Cerebellar nuclear complex (tissue), 1 donor: ENCODE measurements at places on chromosomes 7 and 10.

DNA sequence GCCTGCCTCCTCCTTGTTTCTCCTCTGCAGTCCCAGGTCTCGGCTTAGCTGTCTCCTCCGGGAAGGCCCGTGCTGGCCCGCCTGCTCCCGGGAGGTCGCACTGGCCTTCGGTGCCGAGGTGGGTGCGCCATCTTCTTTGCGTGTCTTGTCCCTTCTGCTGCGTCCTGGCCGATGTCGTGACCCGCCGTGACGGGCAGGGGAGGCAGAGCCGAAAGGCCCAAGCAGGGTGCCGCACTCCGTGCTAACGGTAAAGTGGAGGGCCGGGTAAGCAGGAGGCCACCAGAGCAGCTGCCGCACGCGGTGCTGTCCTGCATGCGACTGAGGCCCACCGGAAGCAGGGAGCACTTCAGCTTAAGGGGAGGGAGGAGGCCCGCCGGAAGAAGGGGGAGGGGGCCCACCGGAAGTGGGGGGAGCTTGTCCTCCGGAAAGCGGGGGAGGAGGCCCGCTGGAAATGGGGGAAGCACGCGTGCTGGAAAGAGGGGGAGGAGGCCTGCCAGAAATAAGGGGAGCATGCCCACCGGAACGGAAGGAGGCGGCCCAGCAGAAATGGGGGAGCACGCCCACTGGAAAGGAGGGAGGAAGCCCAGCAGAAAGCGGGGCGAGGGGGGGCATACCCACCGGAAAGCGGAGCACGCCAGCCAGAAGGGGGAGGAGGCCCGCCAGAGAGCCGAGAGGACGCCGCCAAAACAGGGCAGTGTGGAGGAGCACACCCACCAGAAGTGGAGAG, 71.4 kb downstream of the PROSER2 start:
- no peak for DNase-seq

DNA sequence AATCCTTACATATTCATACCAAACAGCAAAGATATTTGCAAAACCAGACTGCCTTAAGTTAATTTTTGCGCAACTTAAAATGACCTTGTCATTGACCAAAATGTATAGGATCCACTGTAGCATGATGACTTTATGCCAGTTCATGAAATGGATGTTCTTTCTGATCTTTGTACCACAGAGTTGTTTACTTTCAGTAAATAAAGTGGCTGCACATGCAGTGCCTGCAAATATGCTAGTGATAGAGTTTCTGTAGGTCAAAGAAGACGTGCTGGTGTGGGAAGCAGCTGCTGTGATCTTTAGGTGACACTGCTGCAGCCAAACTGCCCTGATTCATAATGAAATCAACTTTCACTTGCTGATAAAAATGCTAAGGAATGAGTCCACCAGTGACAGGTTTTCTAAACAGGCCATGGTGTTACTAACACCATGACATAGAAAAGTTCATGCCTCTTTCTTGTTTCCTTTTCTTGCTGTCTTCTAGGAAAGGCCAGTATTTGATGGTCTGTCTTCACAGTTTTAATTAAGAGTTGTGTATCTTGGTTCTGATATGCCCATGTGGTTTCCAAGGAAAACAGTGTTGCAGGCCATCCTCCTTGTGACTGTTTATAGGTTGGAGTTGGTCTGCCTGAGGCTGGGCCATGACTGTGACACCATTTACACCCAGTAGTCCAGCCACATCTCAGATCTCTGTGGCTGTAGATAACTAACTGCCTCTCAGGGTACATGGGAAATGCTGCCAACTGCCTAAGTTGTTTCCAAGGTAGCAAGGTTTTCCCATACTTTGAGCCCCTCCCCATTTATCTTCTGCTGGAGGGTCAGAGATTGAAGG, 62.5 kb downstream of the INSYN2A start:
- DNase-seq: no peak

DNA sequence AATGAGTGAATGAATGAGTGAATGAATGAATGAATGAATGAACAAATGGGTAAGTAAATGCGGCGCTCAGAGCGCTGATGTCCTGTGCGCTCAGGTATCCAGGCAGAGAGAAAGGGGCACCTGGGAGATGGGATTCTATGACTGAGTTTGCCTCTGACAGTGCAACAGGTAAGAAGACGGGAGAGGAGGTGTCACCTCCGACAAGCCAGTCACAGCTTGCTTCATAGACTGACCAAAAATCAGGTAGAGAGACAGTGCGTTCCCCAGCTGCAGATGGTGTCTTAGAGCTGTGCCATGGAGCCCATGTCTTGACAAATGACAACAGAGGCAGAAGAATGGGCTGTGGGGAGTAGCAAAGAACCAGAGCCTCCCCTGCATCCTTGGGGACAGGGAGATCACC, 327.3 kb downstream of the FGFR2 start:
- DNase-seq: no peak

- no peak for DNase-seq
Measured at GRCh38 chr10:32350811-32351350, 3.9 kb upstream of the EPC1 start.

DNA sequence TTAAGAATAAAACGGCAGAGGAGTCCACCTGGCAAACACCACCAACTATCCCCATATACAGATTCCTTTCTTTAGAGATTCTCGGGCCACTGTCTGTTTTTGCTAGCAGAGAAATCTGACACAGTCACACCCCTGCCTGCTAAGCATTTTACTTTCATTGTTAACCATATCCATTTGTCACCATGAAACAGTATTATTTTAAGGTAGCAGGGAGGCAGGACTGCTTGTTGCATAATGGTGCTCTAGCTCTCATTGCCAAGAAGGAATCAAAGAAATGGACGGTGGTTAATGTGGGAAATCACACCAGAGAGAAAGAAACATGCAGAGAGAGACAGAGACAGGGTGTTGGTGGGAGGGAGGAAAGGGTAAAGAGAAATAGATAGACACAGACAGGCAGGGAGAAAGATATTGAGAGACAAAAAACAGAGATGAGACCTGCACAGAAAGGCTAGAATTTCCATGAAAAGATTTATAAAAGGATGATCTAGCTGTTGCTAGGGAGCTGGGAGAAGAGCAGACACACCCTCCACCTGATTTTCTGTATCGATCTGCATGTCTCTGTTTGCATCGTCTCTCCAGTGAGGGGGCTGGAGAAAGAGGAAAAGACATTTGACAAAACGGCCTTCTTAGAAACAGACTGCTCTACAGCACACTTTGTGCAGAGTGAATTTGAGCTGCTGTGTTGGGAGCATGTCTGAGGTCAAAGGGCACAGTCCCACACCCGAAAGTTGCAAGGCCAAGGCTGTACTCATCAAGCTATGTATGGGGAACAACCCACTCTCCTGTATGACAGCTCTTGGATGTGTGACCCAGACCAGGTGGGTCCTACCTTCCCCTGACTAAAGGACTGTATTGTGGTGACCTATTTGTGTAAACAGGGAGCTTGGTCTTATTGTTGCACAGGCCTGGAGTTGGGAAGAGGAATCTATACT, 303.1 kb downstream of the FZD1 start:
- DNase-seq: peak; percentile 39

DNA sequence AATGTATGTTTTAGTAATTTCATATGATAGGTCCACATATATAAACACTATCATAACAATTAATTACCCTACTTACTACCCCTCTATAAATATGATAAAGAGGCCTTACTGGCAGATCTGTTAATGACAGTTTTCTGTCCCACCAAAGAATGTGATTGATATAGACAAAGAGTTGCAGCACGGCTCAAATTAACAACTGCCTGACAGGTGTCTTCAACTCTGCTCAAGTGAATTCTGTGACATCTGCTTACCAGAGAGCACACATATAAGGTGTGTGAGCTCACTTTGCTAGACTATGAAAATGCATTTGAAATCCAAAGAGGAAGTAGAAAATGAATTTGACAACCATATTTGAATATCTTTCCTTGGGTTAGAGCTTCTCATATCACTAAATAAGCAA, 36.6 kb downstream of the CACNA2D1 start:
- no peak for DNase-seq

DNA sequence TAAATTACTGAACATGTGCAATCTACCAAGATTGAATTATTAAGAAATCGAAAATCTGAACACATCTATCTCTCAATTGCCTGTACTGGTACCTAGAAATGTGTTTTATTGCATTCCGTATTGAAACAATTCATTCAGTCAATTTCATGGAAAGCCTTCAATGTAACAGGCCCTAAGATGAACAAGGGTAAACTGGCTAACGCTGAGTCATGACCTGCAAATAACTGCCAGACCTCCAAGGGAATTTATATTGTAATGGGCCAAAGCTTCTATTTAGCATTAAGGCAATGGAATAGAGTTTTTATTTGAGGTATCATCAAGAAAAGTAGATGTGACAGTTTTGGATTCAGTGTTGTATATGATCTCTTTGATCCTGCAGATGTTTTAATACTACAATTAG, 49.9 kb upstream of the CD36 start:
- no peak for DNase-seq

DNA sequence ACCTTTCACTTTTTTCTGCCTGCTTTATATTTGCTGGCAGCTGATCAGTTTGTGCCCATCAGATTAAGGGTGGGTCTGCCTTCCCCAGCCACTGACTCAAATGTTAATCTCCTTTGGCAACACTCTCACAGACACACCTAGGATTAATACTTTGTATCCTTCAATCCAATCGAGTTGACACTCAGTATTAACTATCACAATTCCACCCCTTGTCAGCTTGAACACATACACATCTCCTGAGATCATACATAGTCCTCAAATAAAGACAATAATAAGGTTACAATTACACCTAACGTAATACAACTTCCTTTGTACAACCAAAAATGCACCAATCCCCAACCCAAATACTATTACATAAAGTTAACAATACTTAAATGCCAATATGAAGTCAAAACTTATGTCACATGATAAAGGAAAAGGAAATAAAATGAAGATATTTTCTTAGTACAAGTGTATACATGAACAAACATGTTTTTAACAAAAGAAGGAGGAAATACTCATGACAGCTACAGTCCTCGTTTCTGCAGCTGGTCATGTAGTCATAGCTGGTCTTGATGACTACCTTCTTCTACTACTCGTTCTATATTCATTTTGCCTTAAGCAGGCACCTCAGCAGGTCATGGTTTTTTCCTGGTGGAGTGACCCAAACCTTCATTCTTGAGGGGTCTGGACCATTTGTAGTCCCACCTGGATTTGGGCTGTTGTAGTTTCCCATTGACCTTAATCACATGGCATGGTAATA, 96.7 kb upstream of the CABCOCO1 start:
- DNase-seq: no peak

- no peak for DNase-seq
Measured at GRCh38 chr10:113639966-113640365, 23.9 kb downstream of the NRAP start.

- no peak for DNase-seq
Measured at GRCh38 chr10:23723796-23724195, 284.9 kb downstream of the OTUD1 start.

- no peak for DNase-seq
Measured at GRCh38 chr10:93131986-93132385, 58.3 kb downstream of the CYP26A1 start.

DNA sequence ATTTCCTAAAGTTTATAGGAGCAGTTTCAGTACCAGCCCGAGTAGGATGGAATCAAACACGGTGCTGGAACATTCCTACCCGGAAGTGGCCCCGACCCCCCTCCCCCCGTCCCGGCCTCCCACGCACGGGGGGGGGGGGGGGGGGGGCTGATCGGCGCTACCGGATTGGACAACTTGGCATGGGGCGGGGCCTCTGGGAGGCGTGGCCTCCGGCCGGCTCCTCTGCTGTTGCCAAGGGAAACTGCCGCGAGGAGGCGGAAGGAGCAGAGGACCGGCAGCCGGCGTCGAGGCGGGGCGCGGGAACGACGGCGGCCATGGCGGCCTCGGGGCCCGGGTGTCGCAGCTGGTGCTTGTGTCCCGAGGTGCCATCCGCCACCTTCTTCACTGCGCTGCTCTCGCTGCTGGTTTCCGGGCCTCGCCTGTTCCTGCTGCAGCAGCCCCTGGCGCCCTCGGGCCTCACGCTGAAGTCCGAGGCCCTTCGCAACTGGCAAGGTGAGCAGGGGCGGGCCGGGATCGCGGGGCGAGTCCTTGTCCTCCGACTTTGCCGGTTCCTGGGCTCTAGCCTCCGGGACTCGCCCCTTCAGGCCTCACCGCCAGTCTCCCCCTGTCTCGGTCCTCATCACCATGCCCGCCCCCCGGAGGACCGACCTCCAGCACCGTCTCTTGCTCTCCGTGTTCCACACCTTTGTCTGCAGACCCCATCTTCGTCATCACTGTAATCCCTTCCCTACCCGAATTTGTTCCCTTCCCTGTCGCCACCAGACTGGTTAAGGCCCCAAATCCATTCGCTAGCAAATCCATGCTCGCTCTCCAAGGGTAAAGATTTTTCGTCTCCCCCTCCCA, at the start of gene RHBDD2:
Gene RHBDD2, plus strand, starts transcription at position 266 of the 843 bp plus-strand sequence. Its CDS starts 49 bp downstream, at position 315.
- DNase-seq: peak; percentile 63
